Stimulated activated CD8-positive, alpha-beta memory T cell treated with anti-CD3 and anti-CD28 coated beads, Interleukin-7, amount 100 ng/mL, for 48 hours (primary cell): ENCODE measurements at places on chromosomes 11 and 22.

GRCh38 chr11:26719998-26720397, 1.9 kb downstream of the SLC5A12 start:
- DNase-seq: no peak

DNA sequence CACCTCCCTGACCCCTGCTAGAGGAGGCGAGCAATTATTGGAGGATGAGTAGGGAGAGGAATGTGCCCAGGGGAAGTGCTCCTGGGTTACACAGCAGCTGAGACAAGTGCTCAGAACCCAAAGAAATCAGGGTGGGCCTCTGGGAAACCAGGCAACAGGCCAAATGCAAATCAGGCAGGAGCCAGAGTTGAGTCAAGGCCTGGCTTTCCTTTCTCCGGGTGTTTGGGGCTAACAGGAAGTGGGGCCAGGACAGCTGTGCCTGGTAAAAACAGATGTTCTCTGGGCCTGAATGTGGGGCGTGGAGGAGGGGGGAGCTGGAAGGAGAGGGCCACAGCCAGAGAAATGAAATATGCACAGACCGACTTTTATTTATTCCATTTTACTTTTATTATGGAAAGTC, 22.0 kb downstream of the MFNG start:
- no peak for DNase-seq

DNA sequence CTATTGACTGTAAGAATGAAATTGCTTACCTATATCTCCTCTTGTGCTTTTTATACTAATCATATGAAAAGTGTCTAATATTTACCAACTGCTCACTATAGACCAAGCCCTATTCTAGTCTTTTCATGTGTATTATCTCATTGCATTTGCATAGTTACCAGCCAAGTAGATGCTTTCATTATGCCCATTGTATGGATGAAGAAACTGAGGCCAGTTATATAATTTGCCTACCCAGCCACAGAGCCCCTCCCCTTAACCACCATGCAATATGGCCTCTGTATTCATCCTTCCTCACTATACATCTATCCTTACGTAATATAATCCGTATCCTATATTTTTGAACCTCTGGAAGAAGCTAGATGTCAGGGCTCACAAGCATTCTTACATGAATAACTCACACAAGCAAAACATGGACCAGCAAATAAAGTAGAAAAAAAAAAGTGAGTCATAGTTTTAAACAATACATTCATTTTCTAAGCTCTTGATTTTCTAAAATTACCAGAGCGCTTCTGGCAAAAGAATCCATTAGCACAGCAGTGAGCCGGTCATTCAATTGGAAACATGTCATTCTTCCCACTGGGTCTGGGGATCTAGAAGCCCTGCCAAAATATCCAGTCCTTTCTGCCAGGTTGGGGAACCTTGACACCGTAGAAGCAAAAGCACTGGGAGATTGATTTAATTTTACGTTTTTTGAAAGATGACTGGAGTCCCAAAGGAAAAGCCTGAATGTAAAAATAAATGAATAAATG, 80.0 kb downstream of the C11orf91 start:
- no peak for DNase-seq

GRCh38 chr11:15189641-15190365, 75.1 kb downstream of the INSC start:
- DNase-seq: no peak

- no peak for DNase-seq
Observed at GRCh38 chr11:62487738-62488551, 58.7 kb downstream of the AHNAK start.

GRCh38 chr22:49882519-49883293, 29.1 kb downstream of the ZBED4 start:
- no peak for DNase-seq

DNA sequence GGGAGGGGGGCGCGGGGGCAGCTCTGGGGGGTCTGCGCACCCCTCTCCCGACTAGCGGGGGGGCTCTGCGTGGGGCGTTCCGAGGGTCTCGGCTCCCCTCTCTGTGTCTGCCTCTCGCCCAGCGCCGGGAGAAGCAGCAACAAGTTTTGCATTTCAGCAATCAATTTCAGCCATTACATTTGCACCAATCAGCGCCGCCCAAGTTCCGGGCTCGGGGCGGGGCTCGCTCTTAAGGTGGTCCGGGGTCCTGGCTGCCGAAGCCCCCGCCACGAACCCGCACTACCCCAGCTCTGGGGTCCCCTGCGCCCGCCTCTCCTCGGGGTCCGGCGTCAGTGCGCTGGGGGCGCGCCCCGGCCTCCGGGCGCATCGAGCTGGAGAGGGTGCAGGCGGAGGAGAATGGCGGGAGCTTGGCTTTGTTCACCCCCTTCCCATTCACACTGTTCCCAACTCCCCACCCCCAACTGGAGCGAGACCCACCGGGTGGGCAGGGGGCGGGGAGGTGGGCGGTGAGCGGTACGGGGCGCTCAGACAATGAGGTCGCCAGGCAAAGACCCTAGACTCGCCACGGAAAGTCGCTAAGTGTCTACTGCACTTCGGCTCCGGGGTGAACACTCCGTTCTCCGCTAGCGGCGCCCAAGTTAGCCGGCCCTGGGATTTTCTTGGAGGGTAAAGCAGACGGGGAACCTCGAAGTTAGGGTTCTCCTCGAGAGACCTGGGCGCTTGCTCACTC, at the start of gene MN1:
Gene MN1, minus strand, starts transcription at position 141 of the 730 bp plus-strand sequence. CDS start 1,213 bp downstream, outside the sequence.
- DNase-seq: no peak
